Activated CD4-positive, alpha-beta T cell treated with anti-CD3 and anti-CD28 coated beads, Interleukin-2, amount 50 U/mL, for 24 hours (primary cell): ENCODE measurements at places on chromosomes 12 and 14.

DNA sequence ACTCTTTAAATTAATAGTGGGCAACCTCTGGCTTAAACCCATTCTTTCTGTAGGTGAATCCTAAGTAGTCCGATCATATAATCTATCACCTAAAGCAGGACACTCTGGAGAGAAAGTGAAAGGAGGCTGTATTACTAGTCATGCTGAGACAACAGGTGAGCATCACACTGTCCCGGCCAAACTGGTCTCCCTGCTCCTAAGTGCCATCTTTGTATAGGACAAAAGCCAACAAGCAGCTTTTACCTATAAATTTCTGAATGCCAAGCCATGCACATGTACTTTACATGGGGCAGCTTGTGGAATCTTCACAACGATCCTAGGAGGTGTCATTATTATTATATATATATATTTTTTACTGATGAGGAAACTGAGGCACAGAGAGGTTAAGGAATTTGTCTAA, 18.0 kb downstream of the PLEKHH1 start:
- no peak for DNase-seq

- DNase-seq: no peak
These were observed 65.1 kb downstream of the GALNT16 start for GRCh38 chr14:69325086-69325485.

DNA sequence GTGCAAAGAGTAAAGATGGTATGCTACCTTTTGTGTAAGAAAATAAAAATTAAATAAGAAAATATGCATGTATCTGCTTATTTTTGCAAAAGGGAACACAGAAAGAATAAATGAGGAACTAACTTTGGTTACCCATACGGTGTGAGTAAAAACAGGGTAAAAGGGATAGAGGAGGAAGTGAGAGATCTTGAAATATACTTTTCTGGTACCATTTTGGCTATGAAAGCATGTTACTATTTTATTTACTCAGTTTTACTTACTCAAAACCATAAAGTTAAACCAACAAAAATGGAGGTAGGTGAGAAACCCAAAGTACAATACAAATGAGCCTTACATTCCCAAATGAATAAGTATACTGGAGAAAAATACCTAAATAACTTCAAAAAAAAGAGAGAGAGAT, 122.0 kb upstream of the EGLN3 start:
- DNase-seq: no peak

DNA sequence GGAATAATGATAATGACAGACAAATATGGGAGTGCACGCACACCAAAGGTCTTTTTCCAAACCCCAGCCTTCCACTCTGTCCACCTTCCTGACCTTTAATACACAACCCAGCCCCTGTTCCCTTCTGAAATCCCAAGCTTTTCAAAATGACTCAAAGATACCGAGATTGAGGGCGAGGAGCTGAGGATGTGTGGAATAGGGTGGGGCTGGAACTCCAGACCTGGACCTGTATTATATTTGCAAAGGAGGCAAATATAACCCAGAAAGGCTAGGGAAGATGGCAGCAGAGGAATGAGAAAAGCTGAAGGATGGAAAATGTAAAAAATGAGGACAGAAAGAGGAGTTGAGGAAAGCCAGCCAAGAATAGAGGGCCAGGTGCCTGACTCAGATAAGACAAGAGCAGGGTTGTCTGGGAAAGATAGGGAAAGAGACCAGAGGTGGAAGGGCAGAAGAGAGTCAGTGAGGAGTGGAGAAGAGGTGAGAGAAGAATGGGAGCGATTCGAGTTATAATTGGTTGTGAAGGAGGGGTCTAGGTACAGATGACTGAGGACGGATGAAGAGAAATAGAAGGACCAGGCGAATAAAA, 1.0 kb upstream of the PTMS start:
- no peak for DNase-seq

DNA sequence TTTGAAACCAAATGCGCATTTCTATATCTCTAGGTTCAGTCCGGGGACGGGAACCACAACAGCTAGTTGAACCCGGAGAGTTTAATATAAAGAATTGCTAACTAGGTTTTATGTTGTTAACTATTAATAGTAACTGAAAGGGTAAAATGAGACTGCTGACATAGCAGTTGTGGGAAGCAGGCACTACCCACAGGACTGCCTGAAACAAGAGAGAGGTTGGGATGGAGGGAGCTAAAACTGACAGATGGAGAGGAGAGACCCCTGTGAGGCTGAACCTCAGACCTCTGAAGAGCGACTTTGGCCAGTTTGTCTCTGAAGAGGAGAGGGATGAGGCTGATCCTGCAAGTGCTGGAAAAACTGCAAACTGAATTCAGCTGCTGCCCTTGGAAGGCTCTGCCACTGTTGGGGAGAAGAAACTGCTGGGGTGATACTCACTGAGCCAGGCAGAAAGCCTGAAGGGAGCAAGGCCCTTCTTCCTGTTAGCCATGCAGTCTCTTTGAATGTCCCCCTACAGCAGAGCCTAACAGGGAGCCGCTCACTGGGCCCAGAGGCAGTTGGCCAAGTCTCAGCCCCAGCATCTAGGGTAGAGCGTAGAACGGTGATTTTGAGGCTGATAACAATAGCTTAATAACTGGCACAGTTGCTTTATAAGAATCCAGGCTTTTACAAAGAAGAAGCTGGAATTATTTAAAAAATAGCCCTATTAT, 172.2 kb downstream of the NPAS3 start:
- no peak for DNase-seq

DNA sequence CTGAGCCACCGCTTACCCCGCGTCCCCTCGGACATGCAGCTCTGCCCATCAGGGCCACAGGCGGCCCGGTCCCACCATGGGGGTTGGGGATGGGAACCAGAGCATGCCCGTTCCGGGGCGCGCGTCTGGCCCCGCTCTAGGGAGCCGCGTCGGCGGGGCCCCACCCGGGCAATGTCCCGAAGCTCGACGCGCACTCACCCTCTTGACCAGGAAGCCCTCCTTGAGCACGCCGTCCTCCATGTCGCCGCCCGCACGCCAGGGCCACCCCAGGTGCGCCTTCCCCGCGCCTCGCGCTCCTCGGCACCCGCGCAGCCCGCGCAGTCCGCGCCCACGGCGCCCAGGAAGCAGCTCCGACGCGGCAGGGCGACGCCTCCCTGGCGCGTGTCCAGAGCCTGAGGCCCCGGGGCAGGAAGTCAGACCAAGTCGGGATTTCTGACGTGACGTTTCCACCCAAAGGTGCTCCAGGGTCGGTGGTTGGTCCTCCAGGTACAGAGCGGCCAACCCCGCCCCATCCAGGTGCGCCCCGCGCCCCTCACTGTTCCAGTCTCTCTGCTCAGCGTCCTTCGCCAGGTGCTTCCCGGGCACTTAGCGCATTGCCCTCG, at the start of gene PLEK2:
Gene PLEK2, minus strand, starts transcription at position 346 of the 602 bp plus-strand sequence. Its CDS starts 106 bp downstream, at position 240.
- DNase-seq: peak; percentile 6

GRCh38 chr12:50803230-50803875, 39.4 kb upstream of the TMPRSS12 start:
- no peak for DNase-seq

GRCh38 chr12:109920261-109920780, 20.2 kb downstream of the TCHP start:
- no peak for DNase-seq

DNA sequence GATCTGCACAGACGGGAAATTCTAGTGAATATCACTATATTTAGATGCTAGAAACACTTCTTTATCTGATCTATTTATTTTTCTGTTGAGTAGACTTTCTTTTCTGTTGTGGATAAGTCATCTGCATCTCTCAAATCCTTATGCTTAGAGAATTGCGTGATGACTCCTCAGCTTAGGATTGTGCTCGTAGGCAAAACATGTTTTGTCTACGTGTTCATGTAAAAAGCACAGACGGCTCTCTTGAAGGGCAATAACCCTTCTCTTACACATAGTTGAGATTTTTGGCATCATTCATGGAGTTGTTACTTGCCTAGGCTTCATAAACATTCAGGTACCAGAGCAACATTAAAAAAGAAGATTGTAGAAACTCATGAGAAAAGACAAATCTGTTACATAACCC, 18.6 kb downstream of the PPFIBP1 start:
- no peak for DNase-seq

DNA sequence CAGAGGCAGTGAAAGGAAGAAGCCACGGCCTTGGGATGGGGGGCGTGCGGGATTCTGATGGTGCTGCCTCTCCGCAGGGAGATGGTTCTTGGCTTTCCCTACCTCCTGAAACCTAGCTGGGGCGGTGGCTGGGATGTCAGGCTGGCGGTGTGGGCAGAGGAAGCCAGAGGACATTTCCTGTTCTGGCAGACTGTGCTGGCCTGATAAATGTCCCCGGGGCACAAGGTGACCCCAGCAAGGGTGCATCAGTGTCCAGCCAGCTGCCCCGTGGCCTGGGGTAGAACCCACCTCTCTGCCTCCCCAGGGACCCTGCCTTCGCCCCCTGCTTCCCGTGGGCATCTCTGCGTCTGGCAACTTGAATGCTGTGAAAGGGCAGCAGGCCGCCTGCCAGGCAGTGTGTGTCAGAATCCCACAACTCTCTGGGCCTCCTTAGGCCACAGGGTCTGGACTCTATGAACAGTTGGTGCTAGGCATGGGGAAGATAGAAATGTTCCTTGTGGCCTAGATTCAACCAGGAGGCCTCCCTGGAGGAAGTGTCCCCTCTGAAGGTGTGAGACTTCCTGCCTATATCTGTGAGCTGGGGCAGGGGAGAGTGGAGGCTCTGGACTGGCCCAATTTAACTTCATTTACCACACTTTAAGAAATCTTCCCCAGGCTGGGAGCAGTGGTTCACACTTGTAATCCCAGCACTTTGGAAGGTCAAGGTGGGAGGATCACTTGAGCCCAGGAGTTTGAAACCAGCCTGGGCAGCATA, 4.9 kb downstream of the SH2B3 start:
- DNase-seq: no peak

- DNase-seq: no peak
These were observed 662 bp upstream of the BATF start for GRCh38 chr14:75521415-75522199.

DNA sequence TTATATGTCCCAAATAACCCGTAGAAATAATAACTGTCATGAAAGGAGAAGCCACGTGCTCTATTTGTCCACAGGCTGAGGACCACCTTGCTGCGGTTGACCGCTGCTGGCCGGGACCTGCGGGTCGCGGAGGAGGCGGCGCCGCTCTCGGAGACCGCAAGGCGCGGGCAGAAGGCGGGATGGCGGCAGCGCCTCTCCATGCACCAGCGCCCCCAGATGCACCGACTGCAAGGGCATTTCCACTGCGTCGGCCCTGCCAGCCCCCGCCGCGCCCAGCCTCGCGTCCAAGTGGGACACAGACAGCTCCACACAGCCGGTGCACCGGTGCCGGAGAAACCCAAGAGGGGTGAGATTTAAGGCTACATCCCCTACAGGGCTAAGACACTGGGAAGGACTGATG, 21.0 kb downstream of the RPGRIP1 start:
- no peak for DNase-seq

DNA sequence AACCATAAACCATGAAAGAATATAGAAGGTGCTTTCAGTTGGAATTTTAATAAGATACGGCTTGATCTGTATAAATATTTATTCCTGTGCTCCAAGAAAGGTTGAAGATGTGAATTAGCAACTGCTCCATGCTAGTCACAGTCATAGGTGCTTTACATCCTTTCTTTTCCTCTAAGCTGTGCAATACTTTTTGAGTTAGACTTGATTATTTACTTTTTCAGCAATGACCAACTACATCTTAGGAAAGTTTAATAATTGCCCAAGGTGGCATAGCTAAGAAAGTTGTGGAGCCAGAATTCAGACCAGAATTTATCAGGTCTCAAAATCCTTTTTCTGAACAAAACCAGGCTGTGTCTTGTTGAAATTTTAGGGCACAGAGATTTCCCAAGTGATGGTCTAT, 13.7 kb downstream of the TRHDE start:
- no peak for DNase-seq

DNA sequence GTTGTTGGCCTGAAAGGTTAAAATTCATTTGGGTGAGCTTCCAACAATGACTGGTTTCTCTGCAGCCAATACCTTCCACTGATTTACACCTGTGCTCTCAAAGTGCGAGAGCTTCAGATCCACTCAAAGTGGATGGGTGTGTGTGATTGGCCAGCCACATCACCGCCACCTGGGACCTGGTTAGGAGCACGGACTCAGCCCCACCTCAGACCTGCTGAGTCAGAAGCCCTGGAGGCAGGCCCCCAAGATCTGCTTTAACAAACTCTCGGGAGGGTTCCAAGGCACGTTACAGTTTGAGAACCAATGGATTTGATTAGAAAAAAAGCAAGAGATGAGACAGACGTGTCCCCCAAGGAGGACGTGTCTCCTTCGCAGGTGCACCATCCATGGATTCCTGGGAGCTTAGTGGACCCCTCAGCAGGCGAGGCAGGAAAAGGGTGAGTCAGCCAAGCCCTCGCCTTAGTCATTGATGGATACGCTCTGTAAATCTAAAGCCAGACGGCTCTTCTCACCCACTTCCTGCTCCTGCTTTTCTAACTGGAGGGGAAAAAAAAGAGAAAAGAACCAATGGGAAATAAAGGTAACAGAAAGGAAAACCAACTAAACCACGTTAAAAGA, 24.5 kb downstream of the FZD10 start:
- DNase-seq: no peak

DNA sequence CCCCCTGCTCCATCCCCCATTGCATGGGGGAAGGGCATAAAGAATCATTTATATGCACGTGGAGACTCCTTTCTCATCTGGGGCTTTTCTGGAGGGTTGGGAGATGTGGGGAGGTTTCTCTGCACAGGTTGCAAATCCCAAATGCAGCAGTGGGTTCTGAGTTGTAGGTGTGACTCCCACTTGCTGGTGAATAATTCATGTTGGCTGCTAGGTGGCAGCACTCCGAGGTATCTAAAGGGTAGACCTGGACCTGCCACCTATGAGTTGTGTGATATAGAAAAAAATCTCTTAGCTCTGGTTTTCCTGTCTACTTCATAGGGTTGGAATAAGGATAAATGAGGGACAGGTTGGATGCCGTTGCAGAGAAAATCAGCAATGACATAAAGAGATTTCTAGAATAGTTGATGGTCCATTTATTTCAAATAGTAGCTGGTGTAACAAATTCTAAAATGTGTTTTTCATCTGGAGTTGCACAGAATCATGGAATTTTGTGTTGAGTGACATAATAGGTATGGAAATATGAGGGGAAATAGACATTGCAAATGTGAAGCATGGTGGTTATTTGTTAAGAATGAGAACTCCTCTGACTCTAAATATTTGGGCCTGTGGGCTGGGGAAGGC, 4.6 kb downstream of the MARCHF9 start:
- DNase-seq: no peak

- no peak for DNase-seq
These were observed 218.3 kb upstream of the CRY1 start for GRCh38 chr12:107311682-107312081.

DNA sequence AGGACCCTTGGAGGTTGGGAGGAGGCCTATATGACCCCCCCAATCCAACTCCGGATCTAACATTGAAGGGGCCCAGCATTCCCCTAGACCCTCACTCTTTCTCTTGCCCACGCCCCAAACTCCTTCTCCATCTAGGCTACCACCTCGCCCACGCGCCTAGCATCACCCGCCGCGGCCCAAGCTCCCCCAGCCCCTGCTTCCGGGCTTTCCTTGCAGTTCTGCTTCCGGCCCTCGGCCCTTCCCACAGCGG, 445 bp downstream of the CERS5 start:
- DNase-seq: peak; percentile 37

GRCh38 chr12:28089338-28089737, 100.9 kb upstream of the CCDC91 start:
- no peak for DNase-seq

- no peak for DNase-seq
These were observed 319.0 kb upstream of the RTL1 start for GRCh38 chr14:101222362-101223070.
